ENCODE measurements at places on chromosomes 16 and 17. TPM values are rescaled to one million over a fixed set of nuclear protein-coding genes. Genes with fewer than 3 reads are reported as not detected.

The HOXB4 gene
- 6.2 TPM for total RNA-seq

- no peaks in the 10 kb centered on the region for H3K4me1 ChIP-seq
- H3K4me3 ChIP-seq: no peak overlapping the region
- no peak for DNase-seq
- H3K27me3 ChIP-seq: no peaks in the 10 kb centered on the region
Observed at GRCh38 chr17:36505171-36505570, 18.7 kb downstream of the ZNHIT3 start.

- H3K36me3 ChIP-seq: no peaks in the 10 kb centered on the region
- H3K4me3 ChIP-seq: no peak overlapping the region
- peak overlapping the region; percentile 75 for H3K27ac ChIP-seq
- DNase-seq: no peak
Observed at GRCh38 chr17:80449930-80450576, 26.4 kb downstream of the NPTX1 start.

- no peaks in the 10 kb centered on the region for H3K27me3 ChIP-seq
- H3K36me3 ChIP-seq: no peaks in the 10 kb centered on the region
- DNase-seq: no peak
Observed at GRCh38 chr16:62253966-62254365, 217.7 kb upstream of the CDH8 start.

The C16orf92 gene
- not detected for total RNA-seq

GRCh38 chr16:88298833-88299745 lies 83.7 kb upstream of the ZNF469 start:
- peaks cover 14% of the 10 kb centered on the region for H3K4me1 ChIP-seq
- no peaks in the 10 kb centered on the region for H3K36me3 ChIP-seq
- H3K27me3 ChIP-seq: no peaks in the 10 kb centered on the region
- peak overlapping the region; percentile 4 for H3K4me3 ChIP-seq
- DNase-seq: no peak

The ZNF385C gene
- total RNA-seq: not detected

GRCh38 chr16:50260206-50261159 lies 5.9 kb upstream of the ADCY7 start:
- no peaks in the 10 kb centered on the region for H3K27me3 ChIP-seq
- H3K27ac ChIP-seq: no peak overlapping the region
- H3K4me3 ChIP-seq: no peak overlapping the region
- peaks cover 29% of the 10 kb centered on the region for H3K4me1 ChIP-seq
- H3K36me3 ChIP-seq: no peaks in the 10 kb centered on the region

Measured in thoracic aorta (tissue), 2 donors.